ENCODE measurements at places on chromosomes 11 and 22.

DNA sequence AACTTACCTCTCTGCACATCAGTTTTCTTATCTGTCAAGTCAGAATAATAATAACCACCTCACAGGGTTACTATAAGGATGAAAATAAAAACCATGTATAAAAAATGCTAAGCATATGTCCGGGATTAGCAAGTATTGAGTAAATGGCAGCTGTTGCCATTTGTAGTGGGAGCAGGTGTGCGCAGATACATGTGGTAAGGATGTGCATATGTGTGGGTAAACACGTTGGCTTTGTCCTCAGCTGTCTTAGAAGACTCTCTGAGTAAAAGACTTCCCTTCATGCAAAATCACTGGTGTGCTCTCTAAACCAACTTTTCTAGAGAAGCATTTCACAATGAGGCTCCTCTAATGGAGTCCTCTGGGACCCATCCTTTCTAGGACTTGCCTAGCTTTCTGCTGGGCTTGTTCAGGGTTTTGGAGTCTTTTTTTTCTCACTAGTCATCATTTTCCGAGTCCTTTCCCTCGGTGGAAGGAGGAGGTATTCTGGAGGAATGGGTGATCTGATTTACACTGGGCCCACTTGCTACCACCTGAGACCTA is 62.4 kb downstream of the NELL1 start:
- DNase-seq, result no peak

DNA sequence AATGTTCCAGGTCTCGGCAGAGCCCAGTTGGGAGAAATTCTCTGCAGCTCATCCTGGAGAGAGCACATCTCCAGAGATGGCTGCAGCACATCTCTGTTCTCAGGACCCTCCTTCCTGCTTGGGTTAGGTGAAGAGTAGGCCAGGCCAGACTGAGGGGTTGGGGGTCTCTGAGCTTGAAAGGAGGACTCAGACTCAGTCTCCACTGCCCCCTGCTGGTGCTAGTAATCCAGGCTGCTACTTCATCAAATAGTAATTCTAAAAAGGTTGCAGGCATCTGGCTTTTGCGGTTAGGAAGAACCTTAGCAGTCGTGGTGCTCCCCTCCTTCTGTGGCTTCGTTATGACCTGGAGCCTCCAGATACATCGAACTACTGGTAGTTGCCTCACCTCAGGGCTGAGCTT is 9.7 kb downstream of the TUB start:
- no peak for DNase-seq

GRCh38 chr11:128066399-128066798 is 521.0 kb downstream of the ETS1 start:
- no peak for DNase-seq

GRCh38 chr22:31943206-31943977 is 943 bp upstream of the YWHAH start:
- DNase-seq, result no peak
